Mammary microvascular endothelial cell (primary cell): ENCODE measurements at places on chromosomes 1 and 21. TPM values are rescaled to one million over a fixed set of nuclear protein-coding genes. Genes with fewer than 3 reads are reported as not detected.

The DVL1 gene
- total RNA-seq: 41.1 and 41.3 TPM in 2 replicates

The MROH9 gene
- total RNA-seq: not detected in 2 replicates

The RAD54L gene
- 10.8 and 14.1 TPM in 2 replicates for total RNA-seq

The CR2 gene
- not detected in 2 replicates for total RNA-seq

The LYST gene
- 3.6 and 7.6 TPM in 2 replicates for total RNA-seq

The RGS5 gene
- 0.54 and 0.60 TPM in 2 replicates for total RNA-seq

The RGS8 gene
- not detected in 2 replicates for total RNA-seq

The FMN2 gene
- total RNA-seq: 0.15 TPM in 1 of 2 replicates, not detected in the other

The ASPM gene
- 40.0 and 40.8 TPM in 2 replicates for total RNA-seq

The CNR2 gene
- total RNA-seq: not detected in 2 replicates

The TM2D1 gene
- 35.3 and 38.0 TPM in 2 replicates for total RNA-seq

The MTMR11 gene
- total RNA-seq: 1.7 and 3.7 TPM in 2 replicates

The PDZK1 gene
- total RNA-seq: not detected in 2 replicates

The C1orf185 gene
- total RNA-seq: not detected in 2 replicates

The PRELP gene
- 0.07 TPM in 1 of 2 replicates, not detected in the other for total RNA-seq

The MGST3 gene
- 212 and 275 TPM in 2 replicates for total RNA-seq

The TLR5 gene
- 0.10 and 0.13 TPM in 2 replicates for total RNA-seq
